ENCODE measurements at places on chromosomes 12 and 14.

GRCh38 chr12:25497021-25497420 lies 56.1 kb downstream of the LMNTD1 start:
- DNase-seq, result no peak

DNA sequence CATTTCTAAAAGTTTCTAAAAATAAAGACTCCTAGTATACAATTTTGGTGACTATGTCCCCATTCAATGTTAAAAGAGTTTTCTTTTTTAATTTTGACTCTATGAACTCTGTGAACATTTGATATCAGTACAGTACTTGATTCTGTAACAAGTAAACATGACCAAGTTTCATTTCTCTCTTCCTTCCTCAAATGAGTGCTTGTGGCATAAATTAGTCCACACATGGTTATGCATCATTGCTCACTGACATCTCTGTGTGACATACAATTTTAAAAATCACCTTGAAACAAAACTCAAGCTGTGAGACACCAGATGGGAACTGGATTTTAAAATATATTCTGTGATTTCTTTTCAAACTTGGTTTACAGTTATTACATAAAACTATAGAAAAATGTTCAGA lies 253.9 kb upstream of the MDGA2 start:
- no peak for DNase-seq

DNA sequence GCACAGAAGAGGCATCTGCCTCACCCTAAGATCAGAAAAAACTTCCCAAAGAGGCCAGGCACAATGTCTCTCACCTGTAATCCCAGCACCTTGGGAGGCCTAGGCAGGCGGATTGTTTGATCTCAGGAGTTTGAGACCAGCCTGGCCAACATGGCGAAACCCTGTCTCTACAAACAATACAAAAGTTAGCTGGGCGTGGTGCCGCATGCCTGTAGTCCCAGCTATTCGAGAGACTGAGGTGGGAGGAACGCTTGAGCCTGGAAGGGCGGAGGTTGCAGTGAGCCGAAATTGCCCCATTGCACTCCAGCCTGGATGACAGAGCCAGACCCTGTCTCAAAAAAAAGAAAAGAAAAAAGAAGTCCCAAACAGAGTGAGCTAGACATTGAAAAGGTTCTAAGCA lies 4.5 kb downstream of the ZBTB1 start:
- no peak for DNase-seq

- no peak for DNase-seq
Measured at GRCh38 chr12:46506198-46506597, 133.6 kb upstream of the SLC38A2 start.

GRCh38 chr14:102695167-102695555 lies 82.1 kb upstream of the TRAF3 start:
- no peak for DNase-seq

- no peak for DNase-seq
Measured at GRCh38 chr14:68011406-68012028, 191.9 kb downstream of the RAD51B start.

DNA sequence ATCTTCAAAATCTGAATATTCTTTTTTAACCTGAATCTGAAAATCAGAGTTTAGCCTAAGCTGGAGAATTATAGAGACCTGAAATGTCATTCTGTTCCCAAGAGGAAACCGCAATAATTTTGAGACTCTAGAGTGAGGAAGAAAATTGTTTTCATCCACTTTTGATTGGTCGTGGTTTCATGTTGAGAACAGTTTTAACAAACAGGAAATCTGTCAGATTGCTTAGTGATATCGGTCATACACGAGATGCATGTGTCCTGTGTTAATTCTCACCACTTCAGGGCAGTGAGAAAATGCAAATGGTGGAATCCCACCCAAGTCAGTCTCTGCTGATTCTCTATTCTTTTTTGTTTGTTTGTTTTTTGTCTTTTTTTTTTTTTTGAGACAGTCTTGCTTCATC lies 1498.5 kb upstream of the TMEM132C start:
- no peak for DNase-seq

DNA sequence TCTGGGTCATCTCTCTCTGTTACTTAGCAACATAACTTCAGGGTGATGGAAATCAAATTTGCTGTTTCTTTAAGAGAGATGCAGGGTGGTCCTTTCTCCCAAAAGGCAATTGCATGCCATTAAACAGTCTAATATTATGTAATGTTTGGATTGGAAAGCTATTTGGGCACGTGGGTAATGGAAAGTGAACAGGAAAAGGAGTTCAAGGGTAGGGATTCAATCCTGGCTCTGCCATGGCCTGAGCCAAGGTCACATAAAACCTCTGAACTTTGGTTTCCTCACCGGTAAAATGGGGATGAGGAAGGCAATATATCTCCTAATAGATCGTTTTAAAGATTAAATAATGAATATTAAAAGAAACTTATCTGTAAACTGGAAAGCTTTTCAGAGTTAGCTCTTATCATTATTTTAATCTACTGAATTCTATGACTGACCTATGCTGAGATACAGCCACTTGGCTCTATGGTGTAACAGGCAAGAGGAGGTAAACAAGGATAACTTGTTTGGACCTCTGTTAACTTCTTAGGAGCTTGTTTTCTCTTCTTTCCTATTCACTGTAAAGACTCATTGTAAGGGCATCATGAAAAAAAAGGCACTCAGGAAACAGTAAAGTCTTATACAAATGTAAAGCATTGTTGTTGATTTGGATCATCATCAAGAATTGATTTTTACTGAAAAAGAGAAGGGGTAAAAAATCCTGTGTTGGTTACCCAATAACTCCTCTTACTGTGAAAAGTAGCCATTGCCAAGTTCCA lies 55.7 kb upstream of the OVCH1 start:
- DNase-seq, result no peak

DNA sequence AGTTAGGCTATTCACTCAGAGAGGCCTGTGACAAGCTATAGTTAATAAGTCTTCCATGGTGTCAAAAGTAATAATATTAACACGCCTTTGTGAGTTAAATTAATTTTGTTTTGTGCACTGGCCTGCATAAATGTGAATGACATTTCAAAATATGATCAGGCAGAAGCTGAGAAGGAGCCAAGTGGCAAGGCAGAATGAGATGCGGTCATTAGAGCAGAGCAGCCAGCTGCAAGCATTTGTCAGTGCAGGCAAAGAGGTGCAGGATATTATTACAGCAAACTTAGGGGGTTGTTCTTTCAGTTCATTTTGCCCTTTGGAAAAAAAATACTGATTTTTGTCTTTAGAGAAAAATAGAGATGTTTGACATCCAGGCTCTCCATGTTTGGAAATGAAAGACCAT lies 364.5 kb downstream of the PAWR start:
- no peak for DNase-seq

GRCh38 chr12:119412811-119413794 lies 78.6 kb downstream of the CCDC60 start:
- DNase-seq, result peak; percentile 70

DNA sequence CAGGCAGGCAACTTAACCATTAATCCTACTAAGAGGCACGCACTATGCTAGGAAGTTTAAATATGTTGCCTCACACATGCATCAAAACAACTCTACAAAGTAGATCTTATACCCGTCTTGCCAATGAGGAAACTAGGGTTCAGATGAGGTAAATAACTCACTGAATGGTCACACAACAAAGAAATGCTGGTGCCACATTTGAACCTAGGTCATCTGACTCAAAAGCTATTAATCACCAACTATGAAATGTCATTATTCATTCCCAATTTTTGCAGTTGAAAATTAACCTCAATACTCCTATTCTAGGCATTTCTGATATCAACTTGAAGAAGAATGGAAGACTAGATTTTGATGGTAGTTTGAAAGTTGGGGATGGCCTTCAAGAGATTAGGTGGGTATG lies 2.8 kb upstream of the PYROXD1 start:
- DNase-seq, result no peak

GRCh38 chr12:103282124-103282523 lies 213.6 kb downstream of the C12orf42 start:
- DNase-seq, result no peak

DNA sequence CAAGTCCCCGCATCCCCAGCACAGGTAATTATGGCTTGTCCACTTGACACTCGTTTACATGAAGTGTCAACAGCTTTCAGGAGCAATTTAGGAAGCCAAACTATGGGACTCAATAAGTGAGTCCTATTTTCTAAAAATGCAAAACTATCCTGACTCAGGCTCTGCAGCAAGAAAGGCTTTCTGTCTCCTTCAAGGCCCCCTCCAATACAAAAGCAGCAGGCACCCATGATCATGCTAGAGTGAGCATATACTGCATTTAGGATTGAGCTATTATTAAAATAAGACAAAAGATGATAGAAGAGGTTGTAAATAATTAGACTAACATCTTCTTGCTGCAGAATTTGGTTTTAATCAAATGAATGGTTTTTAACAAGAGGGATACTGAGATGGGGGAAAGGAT lies 3.2 kb downstream of the SIX6 start:
- no peak for DNase-seq

- peak; percentile 39 for DNase-seq
Measured at GRCh38 chr12:116346741-116347140, 69.2 kb upstream of the MED13L start.

DNA sequence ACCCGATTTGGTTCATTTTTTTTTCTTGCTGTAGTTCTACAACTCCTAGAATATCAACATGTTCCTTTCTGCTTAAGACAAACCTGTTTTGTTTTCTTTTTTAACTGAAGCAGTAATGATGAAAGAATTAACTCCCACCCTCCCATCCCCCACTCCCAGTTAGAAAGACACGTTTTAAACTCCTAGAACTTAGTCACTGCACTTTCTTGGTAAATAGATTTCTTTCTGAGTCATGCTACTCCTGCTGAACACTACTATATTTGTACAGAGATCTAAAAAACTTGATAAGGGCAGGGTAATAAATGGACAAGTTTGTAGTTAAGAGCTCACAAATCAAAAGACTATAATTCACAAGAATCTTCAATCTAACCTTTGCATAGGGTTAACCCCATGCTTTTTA lies 118.9 kb upstream of the PTPRB start:
- DNase-seq, result no peak

DNA sequence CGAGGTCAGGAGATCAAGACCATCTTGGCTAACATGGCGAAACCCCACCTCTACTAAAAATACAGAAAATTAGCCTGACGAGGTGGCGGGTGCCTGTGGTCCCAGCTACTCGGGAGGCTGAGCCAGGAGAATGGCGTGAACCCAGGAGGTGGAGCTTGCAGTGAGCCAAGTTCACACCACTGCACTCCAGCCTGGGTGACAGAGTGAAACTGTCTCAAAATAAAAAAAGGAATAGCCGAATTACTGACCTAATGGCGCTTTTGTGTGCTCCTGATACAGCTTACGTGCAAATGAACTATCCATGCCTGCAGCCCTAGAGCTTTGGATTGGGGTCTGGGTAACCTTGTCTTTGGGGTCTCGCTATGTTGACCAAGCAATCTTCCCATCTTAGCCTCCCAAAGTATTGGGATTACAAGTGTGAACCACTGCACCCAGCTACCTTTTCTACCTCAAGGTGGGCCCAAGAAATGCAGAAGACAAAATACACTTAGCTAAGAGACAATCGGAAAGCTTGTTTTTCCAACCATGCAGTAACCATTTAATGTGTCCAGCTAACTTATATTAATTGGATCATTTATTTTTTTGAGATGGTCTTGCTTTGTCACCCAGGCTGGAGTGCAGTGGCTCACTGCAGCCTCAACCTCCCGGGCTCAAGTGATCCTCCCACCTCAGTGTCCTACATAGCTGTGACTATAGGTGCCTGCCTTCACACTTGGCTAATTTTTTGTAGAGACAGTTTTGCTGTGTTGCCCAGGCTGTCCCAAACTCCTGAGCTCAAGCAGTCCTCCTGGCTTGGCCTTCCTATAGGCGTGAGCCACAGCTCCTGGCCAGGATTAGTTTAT lies 5.5 kb downstream of the PABPN1 start:
- DNase-seq, result no peak

DNA sequence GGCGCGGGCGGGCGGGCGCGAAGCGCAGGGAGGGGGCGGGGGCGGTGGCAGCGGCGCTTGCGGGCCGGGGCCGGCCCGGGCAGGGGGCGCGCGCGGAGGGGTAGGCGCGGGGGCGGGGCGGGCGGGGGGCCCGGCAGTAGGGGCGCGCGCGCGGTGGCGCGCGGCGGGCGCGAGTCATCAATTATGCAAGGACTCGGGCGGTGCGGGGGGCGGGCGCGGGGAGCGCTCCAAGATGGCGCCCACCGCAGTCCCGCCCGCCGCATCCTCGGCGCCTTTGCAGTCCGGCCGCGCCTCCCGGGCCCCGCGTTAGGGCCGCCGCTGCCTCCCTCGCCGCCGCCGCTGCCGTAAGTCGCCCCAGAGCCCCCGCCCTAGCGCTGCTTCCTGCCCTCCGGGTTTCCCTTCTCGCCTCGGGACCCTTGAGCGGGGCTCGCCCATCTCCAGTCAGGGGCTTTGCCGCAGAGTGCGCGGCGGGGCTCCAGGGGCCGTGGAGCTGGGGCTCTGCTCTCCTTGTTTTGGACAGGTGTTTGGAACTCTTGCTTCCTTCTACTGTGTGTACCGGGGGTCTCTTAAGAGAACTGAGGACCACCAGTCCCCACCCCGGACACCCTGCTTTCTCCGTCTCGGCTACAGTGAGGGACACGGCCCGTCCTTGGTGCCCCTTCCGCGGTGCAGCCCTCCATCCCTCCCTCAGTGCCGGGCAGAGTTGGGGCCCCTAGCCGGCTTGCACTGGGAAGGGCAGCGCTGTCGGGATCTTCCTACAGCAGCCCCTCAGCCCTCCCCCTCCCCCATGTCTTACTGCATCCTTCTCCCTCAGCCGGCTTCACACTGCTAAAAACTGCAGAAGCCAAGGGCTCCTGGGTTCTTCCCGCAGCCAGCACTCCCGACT lies at the start of gene SCN8A:
SCN8A (plus strand) TSS at position 218 of the 886 bp plus-strand sequence. CDS start 71,585 bp downstream, outside the sequence.
- peak; percentile 24 for DNase-seq

DNA sequence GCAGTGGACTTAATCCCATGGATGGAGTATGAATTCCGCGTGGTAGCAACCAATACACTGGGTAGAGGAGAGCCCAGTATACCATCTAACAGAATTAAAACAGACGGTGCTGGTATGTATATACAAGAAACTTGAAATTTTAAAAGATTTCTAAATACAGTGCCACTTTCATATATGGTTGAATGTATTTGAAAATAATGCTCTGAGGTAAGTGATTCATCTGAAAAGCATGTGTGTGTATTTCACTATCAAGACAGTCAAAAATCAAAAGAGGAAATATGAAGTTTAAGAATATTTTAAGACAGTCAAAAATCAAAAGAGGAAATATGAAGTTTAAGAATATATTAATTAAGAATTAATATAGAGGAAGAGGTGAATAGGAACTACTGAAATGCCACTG lies 195.0 kb upstream of the PDZRN4 start:
- DNase-seq, result no peak

DNA sequence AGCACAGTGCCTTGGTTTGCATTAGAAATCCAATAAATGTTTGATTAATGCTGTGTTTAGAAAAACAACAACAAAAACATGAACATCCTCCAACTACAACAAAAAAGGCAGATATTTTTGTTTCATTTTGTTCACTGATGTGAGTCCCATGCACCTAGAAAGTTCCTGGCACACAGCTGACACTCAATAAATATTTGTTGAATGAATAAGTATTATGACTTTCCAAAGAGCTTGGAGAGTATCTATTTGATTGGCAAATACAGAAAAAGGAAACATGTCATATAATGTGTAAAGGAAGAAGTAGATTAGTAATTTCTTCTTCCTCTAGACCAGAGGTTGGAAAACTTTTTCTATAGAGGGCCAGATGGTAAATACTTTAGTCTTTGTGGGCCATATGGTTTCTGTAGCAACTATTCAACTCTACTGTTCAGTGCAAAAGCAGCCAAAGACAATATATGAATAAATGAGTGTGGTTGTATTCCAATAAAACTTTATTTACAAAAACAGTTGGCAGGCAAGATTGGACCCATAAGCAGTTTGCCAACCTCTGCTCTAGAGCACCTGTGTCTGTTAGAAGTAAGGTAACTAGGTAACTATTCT lies 312.3 kb upstream of the DIO2 start:
- no peak for DNase-seq
